ENCODE measurements at places on chromosomes 2 and 18.

DNA sequence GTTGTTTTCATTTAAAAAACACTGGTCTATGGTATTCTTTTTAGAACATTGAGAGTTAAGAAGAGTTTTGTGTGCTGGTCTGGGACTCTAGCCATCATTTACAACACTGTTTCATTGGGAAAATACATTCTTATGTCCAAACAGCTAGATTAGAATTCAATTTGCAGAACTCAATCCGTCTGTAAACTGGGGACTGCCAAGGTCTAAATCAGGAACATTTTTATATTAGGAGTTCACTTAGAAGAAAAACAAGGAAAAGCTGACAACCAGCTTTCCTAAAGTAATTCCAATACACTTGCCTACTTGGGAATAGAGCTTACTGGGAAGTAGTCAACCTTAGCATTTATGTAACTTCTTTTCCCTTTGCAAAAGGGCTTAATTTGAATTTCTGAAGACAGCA, 91.5 kb upstream of the RNF152 start:
- DNase-seq: no peak

GRCh38 chr2:239378918-239379640, 21.7 kb downstream of the HDAC4 start:
- no peak for DNase-seq

DNA sequence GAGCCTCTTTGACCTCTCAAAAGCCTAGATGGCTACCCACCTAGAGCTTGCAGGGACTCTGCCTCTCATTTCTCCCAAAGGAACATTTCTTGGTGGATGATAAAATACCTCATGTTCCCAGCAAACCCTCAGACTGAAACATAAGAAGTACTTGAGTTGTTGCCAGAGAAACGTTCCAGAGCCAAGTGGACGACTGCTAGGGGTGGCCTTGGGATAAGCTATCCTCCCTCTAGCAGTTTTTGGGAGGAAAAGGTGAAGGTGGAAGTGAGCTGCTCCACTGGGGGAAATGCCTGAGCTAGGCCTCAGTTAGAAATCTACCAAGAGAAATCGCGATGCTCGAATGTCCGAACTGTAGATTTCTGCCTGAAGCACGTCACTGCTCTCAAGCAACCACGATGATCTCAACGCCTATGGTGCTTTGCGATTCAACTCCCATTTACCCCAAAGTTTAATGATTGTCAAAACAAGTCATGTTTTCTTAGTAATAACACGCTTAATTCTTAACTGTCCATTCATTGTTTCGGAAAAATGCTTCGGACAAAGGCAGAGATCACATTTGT, 91.5 kb downstream of the CCBE1 start:
- no peak for DNase-seq

- no peak for DNase-seq
These were observed 127.5 kb downstream of the GLI2 start for GRCh38 chr2:120863146-120863545.

DNA sequence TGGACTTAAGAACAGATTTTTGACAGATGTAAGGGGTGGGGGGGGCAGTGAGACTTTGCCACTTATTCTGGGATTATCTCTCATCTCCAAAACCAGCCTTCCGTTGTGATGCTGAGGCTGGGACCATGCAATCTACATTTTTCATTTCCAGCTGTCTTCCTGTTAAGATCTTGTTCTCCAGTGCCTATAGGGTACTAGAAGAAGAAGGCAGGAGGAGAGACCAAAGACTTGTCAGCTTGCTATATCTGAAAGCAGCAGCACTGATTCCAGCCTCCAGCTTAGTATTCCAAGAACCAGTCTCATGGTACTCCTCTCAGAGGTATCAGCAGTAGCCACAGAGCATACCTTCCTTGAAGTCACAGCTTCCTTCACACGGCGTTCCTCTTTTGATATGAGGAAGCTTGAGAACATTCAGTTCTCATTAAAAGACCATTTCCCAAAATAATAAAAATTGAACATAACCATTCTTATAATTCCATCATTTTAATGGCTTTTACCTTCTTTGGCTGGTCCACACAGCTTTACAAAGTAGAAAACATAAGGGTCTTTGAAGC, 49.8 kb downstream of the USP34 start:
- DNase-seq: no peak

GRCh38 chr2:224369028-224369632, 32.8 kb downstream of the FAM124B start:
- no peak for DNase-seq

DNA sequence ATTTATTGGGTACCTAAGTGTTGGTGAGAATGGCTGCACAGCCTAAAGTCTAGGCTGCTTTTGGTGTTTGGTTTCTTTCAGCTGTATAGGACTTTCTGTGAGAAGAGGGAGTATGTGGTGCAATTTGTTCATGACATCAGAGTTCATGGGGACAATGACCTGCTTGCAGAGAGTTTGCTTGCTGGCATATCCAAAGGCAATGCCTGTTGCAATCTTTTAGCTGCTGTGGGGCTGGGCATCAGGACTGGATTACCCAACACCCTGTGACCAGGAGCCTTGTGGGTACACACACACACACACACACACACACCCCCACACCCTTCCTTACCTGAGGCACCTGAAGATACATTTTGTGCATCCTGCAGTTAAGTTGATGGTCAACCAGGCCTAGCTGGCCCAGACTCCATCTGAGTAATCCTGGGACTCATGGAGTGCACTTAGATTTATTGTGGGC, 68.4 kb downstream of the LIPG start:
- DNase-seq: no peak

- DNase-seq: no peak
These were observed 336.4 kb upstream of the FSHR start for GRCh38 chr2:49490710-49491109.

- no peak for DNase-seq
These were observed 6.8 kb downstream of the MAT2A start for GRCh38 chr2:85545780-85546240.

DNA sequence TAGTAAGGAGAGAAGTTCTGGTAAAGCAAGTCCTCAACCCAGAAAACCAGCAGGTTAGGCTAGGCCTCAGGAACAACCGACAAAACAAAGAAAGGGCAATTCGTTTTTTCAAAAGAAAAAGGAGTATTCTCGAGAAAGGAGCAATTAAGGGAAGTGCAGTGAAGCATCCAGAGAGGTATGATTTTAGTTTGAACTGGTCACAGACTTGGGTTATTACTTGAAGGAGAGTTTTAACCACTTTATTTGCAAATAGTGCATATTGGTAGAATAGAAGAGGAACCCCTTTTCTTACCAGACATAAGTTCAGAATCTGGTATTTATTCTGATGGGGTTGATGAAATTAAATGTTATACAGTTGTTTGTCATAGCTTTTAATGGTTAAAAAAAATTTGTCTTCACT, 110.0 kb upstream of the GCFC2 start:
- DNase-seq: no peak

DNA sequence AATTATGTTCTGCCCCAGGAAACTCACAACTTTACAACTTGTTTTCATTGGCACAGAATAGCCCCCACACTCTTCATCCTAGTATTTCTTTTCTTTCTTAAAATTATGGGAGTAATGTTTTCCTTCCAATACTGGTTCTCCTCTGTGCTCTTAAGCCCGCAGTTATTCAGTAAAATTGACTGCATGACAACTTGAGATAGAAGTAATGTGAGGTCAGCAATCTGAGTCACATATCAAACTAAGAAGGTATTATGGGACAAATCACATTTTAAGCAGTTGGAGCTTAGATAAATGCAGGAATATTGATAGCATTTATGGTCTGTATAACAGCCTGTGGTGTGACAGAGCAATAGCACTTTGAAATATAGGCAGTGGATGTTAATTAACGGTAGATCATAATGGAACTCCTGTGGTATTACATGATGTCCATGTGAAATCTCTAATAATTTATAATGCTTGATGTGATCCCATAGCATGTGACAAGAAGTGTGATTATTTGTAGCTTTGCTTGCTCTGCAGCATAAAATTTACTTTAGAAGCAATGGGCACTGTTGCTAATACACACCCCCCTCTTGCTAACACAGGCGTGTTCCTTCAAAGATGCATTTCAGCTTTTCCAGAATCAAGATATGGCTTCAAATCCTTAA, 351.4 kb upstream of the CDH20 start:
- DNase-seq: no peak

DNA sequence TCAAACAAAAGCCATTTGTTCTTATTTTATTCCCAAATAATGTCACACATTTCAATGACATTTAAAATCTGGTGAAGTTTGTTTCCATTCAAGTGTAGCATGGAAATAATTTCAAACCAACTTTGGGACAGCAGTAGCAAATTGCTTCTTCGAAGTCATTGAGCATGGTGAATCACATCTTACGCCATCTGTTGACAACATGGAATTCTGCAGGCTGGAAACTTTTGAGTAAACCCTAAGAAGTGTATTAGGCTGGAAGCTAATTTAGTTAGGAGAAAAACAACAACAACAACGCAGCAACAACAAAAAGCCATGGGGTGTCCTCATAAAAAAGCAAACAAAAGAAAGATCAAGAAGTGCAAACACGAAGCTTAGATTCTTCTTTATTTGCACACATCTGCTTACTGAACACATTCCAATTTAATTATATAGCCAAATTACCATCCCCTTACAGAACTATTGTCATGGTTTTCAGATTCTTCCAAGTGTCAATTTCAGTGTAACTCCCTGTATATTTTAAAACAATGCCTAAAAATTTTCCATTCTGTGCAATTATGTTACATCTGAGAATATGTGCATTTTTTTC, 659.0 kb upstream of the CDH7 start:
- no peak for DNase-seq

GRCh38 chr2:26658691-26659346, 17.7 kb upstream of the CIB4 start:
- no peak for DNase-seq

- no peak for DNase-seq
These were observed 100.5 kb downstream of the SEPTIN10 start for GRCh38 chr2:109513230-109513629.

DNA sequence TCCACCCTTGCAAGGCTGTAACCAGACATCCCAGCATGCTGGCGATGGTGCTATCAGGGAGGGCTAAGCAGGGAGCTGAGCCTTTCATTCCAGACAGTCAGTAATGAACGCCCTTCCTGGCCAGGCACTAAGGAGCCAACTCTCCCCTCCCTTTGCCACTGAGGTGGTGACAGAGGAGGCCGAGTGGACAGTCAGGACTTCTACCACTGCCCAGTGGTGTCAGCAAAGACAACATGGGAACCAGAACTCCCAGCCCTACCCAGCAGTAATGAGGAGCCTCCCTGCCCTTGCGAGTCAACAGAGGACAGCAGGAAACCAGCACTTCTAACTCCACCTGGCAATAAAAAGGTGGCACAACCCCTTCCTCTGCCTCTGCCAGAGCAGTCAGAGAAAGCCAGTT, 68.6 kb downstream of the ZAP70 start:
- DNase-seq: no peak

GRCh38 chr2:47165001-47165555, 10.0 kb upstream of the STPG4 start:
- no peak for DNase-seq

DNA sequence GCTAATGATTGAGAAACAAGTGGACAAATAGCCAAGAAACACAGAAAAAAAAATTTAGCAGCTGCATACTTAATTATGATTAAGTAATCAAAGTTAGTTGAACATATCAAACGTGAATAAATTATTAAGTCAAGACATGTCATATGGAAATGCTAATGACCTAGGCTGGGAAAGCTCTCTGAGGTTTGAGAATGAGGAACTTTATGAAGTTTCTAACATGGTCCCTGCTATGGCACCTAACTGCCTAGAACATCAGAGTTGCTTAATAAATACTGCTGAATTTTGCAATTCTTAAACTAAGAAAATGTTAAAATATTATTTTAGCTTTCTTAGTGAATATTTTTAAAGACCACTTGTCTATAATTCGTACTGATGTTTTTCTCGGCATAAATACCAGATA, 99.8 kb downstream of the AFF3 start:
- DNase-seq: no peak

- DNase-seq: no peak
These were observed 273.0 kb downstream of the PDE11A start for GRCh38 chr2:177799531-177799930.

- DNase-seq: no peak
These were observed 33.4 kb downstream of the NCK2 start for GRCh38 chr2:105778080-105778607.

- DNase-seq: no peak
These were observed 80.1 kb upstream of the SMIM21 start for GRCh38 chr18:75507636-75508035.

GRCh38 chr2:102798181-102798580, 36.4 kb downstream of the TMEM182 start:
- no peak for DNase-seq

DNA sequence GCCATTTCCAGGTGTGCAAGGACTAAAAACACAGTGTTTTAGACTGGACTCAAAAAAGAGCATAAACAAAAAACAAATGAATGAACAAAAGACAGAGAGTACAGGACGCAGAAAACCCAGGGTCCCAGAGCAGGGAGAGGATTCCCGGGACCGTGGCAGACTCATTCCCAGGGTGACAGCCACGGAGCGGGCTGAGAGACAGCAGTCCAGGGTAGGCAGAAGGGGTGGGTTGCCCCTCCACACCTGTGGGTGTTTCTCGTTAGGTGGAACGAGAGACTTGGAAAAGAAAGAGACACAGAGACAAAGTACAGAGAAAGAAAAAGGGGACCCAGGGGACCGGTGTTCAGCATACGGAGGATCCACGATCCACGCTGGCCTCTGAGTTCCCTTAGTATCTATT, 273.4 kb downstream of the EIPR1 start:
- DNase-seq: no peak

DNA sequence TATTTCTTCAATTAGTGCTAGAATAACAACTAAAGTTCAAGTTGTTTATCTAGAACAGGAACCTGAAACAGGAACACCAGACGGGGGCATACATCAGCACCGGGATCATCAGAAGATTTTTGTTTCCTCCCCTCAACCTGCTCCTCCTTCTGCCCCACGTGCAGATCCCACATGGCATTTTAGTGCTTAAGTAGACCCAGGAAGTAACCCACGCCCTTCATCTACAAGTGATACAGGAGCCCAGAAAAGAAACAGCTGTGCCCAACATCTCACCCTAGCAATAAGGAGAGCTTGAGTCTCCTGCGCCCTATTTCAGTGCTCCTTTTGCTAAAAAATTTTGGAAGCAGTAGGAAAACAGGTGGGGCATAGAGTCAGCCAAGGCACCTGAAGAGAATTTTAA, 5.2 kb downstream of the ZNF385B start:
- no peak for DNase-seq

Measured in activated naive CD4-positive, alpha-beta T cell treated with Interleukin-2 at 50 U/mL for 16 hours (primary cell).